ENCODE measurements at places on chromosomes 11 and 22.

DNA sequence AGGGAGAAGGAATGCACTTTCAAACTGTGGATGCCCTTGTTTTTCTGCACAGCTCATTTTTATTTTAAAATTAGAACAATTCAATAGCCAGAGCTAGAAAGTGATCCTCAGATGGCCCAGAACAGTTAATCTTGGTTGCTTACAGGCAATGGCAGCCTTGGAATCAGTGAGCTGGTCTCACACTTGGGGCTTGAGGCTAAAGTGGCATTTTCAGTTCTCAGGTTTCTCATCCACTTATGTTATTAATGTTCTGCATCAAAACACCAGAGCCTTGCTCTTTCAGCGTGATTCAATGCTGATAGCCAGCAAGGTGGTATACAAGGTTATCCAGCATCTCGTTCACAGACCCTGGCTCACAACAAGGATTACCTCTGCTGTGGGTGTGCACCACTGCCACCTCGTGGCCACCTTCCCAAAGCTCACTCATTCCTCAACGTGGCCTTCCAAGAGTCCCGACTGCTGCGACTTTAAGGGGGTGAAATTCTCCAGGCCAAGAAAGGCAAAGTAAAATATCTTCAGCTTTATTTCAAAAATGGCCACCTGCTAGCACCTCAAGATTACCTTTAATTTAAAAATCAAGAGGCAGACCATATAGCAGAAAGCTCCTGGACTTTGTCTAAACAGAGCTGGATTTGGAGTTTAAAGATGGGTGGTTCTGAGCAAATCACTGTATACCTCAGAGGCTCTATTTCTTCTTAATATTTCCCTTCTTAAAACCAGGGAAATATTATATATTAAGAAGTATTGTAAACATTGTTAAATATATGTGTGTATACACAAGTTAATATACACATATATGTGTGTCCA is 34.2 kb upstream of the FSHB start:
- peak; percentile 23 for DNase-seq

- DNase-seq, result no peak
Measured at GRCh38 chr11:117547195-117547850, 219.7 kb downstream of the CEP164 start.

GRCh38 chr11:71488681-71489270 is 35.8 kb downstream of the NADSYN1 start:
- no peak for DNase-seq

- DNase-seq, result peak; percentile 91
Measured at GRCh38 chr11:65354265-65355012, at the start of gene TIGD3. TIGD3 (plus strand) TSS chr11:65354751; CDS start chr11:65355809, 1,058 bp downstream.

GRCh38 chr11:70541176-70541575 is 142.8 kb downstream of the CTTN start:
- no peak for DNase-seq

DNA sequence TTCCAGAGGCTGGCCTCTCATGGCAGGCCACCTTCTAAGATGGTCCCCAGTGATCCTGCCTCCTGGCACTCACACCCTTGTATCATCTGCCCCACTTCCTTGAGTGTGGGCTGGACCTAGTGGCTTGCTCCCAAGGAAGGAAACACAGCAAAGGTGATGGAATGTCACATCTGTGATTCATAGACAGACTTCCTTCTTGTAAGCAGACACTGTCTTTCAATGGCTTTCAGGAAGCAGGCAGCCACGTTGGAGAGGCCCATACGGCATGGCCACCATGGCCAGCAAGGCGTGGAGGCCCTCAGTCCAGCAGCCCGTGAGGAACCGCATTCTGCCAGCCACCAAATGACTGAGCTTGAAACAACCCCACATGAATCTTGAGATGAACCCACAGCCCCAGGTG is 11.3 kb downstream of the LMO1 start:
- no peak for DNase-seq

- DNase-seq, result no peak
Measured at GRCh38 chr11:73239571-73240189, 21.6 kb downstream of the P2RY2 start.

DNA sequence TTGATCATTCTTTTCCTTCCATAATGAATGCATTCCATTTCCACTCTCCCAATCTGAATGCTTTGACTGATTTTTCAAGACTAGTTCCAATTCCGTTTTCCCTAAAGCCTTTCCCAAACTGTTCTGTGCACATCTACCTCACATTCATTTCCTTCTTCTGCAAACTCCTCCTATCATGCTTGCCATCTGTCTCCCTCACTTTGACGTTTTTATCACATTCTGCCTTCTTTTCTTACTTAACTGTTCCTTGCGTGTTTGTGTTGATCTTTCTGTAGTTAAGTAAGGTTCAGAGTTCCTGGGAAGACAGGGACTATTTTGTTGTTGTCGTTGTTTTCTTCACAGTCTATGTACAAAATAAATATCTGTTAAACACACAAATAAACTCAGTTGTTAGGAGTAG is 179.0 kb downstream of the NXPE2 start:
- no peak for DNase-seq

DNA sequence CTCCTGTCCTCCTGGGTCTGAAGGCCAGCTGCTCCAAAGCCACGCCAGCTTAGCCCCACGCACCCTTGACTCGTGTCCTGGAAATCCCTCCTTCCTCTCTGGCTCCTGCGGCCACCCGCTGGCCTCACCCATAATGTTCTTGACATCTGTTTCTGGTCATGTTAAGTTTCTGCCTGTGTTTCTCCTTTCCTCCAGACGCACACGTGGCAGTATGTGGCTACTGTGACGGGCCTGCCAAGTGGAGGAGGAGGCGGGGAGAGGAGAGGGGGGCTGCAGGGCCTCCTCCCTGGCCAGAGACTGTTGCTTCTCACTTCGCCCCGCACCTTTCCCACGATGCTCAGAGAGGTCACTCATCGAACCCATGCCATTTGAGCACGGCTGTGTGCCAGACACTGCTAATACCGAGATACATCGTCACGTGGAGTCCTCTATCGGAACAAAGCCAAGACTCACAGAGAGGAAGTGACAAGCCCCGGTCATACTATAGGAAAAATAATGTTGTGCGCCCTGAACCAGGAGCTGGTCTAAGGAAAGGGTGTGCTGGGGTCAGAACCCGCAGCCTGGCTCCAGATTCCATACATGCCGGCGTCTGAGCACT is 11.5 kb downstream of the C1QTNF6 start:
- no peak for DNase-seq

- no peak for DNase-seq
Measured at GRCh38 chr11:59678813-59679165, 10.0 kb upstream of the PATL1 start.
